ENCODE measurements at places on chromosomes 2 and 18.

GRCh38 chr2:204021290-204022081 is 84.9 kb downstream of the ICOS start:
- no peak for DNase-seq

DNA sequence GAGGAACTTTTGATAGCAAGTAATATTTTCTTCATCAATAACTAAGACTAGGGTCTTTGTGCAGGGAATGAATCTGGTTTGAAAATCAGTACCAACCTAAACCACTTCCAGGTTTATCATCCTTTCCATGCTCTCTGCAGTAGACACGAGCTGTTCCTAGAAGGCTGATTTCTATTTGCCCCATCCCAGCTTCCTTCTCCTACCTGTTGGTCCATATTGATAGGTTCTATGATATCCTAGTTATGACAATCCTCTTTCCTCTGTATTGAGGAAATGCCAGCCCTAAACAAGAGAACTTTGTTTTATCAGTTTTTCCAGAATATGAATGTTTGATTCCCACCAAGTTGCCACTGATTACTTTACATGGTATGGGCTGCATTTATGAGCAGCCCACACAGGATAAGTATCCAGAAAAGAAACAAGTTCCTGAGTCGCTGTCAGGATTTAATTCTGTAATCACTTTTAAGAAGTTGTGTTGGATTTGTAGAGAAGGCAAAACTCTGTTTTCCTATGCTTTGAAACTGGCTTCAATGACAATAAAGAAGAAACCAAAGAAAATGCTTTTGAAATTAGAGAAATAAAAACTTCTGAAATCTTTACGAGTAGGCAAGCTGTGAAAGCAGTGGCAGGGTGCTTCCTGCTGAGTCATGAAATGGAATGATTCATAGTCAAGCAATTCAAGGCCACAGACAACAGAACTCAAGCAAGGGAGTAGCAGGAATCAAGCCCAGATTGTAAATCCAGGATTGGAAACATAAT is 37.3 kb upstream of the TANK start:
- no peak for DNase-seq

DNA sequence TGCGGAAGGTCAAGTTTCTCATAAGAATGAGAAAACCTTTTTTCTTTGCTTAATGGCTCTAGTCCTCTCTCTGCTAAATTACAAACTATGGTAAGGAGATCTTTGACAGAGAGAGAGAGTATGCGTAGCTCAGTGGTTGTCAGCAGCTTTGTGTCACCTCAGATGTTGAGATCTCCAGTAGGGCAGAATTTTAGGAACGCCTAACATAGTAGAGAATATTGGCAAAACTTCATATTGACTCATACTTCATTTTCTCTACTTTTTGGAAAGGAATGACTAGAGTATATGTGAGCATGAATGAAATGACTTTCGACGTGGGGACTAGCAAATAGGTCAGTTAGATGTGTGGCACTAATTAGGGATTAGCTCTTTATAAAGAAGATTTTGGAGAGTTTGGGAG is 64.0 kb downstream of the WDR7 start:
- no peak for DNase-seq

- DNase-seq: no peak
These were observed 82.6 kb downstream of the IKZF2 start for GRCh38 chr2:213068676-213069359.

DNA sequence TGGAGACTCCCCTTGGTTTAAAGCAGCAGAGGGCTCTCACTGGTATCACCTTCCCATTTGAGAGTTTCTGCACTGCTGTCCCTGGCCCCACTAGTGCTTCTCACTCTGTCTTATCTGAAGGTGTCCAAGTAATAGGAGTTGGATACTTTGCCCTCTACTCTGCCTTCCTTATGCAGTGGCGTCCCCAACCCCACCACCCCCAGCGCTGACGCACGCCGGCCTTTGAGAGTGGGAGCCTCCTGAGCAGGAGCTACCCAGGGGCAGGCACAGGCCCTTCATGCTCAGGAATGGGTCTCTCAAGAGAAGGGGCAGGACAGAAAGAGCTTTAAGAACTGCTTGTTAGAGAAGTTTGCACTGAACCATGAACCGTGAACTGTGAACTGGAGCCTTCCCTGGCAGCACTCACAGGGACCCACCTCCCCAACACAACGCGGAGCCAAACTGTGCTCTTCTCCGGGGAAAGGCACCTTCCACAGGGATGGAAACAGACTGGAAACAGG is 3.3 kb downstream of the CIB4 start:
- DNase-seq: no peak

DNA sequence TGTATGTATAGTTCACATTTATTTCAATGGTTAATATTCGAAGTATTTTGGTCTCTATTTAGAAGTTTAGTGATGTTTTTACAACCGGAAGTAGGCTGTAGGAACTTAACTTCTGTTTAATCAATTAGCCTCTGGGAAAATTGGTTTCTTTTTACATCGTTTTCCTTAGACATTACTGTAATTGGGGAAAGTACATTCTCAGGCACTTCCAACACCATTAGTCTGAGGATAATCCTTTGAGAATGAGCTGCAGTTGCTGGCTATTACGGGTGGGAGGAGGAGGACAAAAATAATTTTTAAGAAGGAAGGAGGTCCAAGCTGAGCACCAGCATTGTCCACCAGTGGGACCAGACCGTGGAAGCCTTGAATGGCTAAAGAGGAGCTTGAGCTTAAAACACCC is 70.4 kb upstream of the ST3GAL5 start:
- no peak for DNase-seq

DNA sequence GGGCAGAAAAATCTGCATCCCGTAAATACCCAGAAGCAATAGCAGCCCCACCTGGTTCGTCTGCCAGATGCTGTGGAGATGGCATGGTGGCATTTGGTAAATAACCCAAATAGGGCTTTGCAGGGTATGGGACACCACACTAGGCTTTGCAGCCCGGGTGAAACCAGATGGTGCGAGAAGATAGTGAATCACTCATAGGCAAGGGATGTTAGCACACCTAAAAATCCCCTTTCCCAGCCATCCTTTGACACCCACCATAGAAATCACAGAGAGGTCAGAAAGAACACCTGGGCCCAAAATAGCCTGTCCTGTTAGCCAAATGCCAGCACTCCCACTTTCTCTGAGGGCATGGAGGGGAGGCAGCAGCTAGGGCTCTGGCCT is 47.6 kb downstream of the BCL11A start:
- DNase-seq: no peak

DNA sequence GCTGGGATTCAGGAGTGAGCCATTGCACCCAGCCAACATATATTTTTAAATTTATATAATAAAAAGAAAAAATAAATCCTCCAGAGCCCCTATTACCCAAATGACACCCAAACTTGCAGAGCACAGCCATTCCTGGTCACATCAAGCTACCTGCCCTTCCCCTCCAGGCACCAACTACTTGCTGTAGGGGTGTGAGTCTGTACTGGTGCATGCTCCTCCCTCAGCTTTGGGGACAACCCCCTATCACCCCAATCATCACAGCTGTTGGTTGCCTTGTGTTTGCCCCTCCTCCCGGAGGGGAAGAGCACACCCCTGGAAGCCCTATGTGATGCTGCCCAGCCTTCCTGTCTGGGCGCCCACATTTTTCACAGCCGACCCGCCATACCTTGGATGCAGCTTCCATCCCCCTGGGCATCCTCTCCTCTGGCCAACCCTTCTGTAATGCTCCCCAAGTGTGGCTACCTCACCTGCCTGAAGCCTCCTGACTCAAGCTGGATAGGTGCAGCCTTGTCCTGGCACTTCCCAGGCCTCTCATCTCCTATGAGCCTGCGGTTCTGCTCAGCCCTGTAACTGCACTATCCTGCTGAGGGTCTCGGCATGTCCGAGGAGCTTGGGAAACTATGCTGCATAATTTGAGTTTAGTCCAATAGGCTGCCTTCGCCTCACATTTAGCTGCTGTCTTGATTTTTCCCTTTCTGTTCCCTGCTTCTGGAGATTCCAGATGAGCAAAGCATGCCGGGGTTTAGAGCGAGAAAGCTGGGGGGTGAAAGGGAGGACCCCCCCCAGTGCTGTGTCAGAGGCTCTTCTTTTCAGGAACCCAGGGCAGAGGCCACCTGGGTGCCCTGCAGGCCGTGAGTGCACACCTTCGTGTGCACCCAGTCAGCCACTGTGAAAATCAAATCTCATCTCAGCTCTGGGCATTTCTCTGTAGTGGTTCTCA is 27.2 kb downstream of the CHST10 start:
- DNase-seq: no peak

DNA sequence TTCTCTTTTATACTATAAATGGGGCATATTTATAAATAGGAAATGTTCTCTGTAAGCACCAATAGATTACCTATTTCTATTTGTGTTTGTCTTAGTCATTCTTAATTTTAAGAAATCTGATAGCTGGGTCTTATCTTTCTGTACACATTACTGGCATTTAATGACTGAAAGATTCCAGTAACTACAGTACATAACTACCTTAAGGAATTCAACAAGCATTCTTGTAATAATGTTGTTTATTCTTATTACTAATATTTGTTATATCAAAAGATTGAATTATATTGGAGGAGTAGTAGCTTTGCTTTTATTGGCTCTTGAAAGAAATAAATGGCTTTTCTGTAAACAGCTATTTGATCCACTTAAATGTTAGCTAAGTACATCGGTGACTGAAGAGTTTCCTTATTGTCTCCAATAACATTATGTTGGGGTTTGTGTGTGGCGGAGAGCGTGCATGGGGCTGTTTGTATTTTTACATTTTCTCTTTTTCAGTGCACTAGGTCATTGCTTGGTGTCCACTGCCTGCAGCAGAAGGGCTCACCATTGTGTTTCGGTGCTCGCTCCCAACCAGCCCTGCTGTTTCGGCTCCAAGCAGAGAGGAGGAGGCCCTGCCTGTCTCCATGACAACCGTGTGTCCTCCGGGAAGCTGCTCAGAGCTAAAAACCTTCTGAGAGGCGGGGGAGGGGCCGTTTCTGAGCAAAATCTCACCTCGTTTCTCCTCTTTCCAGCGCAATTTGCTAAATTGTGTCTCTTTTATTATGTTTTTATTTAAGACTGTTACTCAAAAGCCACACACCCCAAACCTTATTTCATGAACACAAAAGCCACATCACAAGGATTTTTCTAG is 112.5 kb upstream of the SLC38A11 start:
- no peak for DNase-seq

DNA sequence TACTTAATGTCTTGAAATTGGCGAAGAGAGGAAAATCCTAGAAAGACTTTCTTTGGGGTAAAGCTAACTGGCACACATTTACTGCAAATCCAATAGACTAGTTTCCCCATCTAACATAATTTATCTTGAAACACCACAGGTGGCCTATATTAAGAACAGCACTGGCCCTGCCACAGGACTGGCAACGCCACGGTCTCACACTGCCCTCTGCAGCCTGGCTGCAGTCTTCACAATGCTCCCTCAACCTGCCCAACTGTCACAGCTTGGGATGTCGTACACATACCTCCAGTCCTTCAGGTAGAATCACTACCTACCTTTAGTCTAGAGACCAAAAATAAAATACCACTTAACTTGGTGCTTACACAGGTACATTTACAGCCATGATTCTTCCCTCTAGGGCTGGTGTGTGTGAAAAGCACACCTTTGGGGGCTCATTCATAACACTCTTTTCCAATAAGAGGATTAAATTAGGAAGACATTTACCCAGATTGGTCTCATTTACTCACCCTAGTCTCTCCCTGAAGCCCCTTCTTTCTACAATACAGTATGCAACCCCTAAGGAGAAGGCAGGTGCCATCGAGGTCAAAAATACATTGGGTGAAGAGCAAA is 222.2 kb downstream of the C1D start:
- DNase-seq: peak; percentile 31

DNA sequence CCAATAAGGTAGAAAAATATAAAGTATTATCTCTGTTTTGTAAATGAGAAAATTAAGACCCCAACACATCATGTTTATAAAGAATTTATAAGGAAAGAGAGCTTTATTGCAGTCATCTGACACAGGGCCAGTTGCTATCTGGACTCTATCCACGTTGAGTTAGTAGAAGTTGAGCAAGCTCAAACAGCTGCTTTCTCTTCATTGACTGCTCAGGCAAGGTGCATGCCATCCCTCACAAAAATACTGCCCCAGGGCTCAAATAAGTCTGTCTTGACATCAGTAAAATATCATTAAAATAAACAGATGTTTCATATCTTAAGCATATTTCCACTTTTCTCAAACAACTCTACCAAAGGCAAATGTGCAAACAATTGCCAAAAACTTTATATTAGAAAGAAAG is 14.8 kb downstream of the COL5A2 start:
- DNase-seq: no peak

- no peak for DNase-seq
These were observed 146.4 kb downstream of the MYT1L start for GRCh38 chr2:2184549-2185249.

- no peak for DNase-seq
These were observed 448.4 kb downstream of the SLC4A3 start for GRCh38 chr2:220075835-220076234.

GRCh38 chr2:135909976-135910375 is 33.7 kb upstream of the MCM6 start:
- no peak for DNase-seq

GRCh38 chr2:1988049-1988448 is 243.7 kb upstream of the PXDN start:
- no peak for DNase-seq

GRCh38 chr2:49686291-49686690 is 532.0 kb upstream of the FSHR start:
- DNase-seq: no peak

DNA sequence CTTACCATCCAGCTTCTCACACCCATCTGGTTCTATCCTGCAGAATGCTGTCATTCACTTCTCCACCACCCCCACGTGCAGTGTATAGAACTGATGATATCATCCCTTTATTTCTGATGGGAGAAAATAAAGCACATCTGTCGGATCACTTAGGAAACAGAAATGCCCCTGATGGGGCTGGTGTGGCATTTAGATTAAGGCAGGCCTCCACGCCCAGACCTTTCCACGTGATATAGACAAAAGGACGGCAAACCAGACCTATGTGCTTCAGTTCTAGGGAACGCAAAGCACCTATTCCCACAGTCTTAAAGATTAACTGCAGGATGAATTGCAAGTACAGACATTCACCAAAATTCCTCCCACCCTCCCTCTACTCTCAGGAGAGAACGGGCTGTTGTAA is 27.6 kb upstream of the CABLES1 start:
- DNase-seq: no peak

GRCh38 chr18:61651880-61652268 is 240.9 kb downstream of the RNF152 start:
- DNase-seq: no peak

GRCh38 chr2:240300261-240300821 is 135.1 kb upstream of the GPC1 start:
- DNase-seq: no peak

All from GM13976 (cell line).